T-helper 22 cell (primary cell): ENCODE measurements at places on chromosomes 2 and 18.
A peak's percentile ranks its signal among the peaks of the same experiment; 100 is the strongest.

GRCh38 chr18:35497027-35497369 is 762 bp downstream of the INO80C start:
- no peak for DNase-seq

GRCh38 chr18:58271770-58272169 is 227.7 kb downstream of the NEDD4L start:
- DNase-seq, result no peak

GRCh38 chr18:45801416-45802004 is 24.0 kb upstream of the SIGLEC15 start:
- no peak for DNase-seq

- no peak for DNase-seq
Measured at GRCh38 chr18:74662622-74663021, 65.0 kb downstream of the ZNF407 start.

DNA sequence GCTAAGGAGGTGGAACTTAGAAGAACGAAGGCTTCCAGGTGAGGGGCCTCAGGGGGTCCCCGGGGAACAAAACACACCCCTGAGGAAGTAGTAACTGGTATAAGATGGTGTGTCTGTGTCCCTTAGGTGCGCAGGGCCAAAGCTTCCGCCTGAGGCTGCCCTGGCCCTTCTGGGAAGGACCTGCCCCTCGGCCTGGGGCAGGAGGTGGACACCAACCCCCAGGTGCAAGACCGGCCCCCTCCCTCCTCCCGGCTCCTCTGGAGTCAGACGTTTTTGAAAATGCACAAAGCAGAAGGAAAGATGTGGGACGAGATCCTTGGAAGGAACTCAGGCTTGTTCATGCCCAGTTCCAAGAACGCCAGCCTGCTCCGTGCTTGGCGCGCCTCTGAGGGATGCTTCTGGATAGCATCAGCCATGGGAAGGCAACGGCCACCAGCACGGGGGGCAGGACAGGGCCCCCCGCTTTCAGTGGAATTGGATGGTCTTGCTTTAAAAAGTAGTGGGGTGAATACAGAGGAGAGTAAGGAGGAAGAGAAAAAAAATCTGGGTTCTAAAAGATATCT is 37.5 kb downstream of the MYT1L start:
- no peak for DNase-seq

- DNase-seq, result no peak
Measured at GRCh38 chr2:182933629-182934028, 67.2 kb upstream of the FRZB start.

DNA sequence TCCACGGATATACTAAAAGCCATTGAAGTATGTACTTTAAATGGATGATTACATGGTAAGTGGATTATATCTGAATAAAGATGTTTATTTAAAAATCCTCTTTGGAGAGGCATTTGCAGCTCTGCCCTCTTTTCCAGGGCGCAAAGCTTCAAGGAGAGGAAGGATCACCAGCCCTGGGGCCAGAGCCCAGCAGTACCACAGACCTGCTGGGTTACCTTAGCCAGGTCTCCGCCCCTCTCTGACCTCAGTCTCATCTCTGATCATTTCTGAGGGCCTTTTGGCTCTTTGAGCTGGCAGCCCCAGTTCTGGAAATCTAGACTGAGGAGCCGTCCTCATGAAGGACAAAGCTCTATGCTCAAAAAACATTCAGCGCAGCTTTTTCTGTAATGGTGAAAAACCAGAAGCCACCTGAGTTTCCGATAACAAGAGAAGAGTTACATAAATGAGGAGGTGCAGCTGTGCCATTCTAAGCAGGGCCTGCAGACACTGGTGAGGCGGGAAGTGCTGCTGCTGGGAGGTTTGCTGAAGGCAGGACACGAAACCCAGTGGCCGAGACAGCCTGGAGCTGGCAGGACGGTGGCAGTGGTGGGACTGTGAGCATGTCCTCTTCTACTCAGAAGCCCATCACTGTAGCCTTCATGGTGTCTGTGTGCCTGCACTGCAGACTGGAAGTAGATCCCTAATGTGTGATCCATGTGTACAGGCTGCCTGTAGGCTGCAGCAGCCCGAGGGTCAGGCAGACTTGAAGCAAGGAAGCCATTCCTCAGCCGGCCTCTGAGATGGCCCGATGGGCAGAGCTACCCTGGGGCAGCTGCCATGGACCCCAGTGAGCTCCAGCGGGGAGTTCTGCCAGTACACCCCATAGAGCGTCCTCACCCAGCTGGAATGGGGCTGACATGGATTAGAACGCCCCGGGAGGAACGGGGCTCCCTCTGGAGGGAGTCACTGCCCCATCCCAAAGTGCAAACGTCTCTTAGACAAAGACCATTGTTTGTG is 27.7 kb downstream of the ADRA2B start:
- DNase-seq, result no peak

DNA sequence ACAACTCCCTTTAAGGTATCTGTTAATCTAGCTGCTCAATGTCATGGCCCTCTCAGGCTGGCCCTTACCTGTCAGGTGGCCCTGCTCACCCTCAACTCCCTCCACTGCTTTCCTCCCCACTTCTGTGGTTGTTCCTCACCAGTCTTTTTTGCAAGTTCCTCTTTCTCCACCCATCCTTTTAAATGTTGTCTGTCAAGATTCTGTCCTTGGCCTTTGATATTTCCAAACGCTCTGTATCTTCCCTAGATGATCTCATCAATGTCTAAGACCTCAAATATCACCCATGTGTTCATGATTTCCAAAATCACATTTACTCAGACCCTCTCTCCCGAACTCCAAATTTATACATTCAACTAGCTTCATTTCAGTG is 3.5 kb downstream of the PTPN2 start:
- DNase-seq, result no peak

DNA sequence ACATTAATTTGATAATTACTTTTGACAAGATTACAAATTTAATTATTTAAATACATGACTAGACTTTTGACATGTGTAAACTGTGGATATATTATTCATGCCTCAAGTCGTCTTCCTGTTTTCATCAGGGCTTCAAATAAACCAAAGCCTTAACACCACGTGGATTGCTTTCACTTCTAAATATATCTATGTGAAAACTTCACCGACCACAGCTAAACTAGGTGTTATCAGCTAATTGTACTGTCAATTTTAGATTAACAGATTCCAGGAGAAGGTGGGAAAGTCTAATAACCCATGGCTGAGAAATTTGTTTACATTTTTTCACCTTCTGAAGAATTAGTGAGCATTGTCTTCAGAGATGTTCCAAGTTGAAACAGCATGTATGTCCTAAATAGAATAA is 494.7 kb upstream of the FAM98A start:
- no peak for DNase-seq

DNA sequence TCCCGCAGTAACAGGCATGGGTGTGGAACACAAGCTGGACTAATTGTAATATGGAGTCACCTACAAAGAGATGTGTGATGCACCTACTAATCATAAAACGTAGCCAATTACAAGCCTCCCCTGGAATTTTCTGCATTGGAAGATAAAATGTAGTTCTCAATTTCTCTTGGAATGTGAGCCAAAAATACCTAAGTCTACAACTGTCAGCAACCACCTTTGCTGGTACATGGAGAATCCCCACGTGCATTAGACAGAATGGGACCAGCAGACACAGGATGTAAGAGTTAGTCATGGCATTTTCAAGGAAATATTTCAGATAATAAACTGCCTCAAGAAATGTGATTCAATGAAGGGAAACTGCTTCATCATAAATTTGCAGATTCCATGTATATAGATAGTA is 85.6 kb upstream of the DCC start:
- DNase-seq, result no peak

DNA sequence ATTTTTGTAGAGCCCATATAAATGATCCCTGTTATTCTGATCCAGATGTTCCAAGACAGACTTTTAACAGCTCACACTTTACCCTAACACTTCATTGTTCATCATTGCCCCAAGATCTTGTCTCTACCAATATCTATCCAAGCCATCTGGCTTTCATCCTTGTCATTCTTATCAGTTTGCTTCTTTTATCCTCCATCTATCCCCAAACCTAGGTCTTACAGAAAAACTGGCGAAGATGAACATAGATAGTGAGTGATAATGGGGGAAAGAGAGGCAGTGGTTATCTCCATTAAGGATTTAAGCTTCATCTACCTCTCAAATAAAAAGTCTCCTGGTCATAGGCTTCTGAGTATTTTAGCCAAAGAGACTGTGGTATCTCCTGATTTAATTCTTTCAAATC is 89.5 kb downstream of the DHRS9 start:
- DNase-seq, result no peak

- DNase-seq, result no peak
Measured at GRCh38 chr2:237773826-237774225, 24.8 kb upstream of the RBM44 start.

DNA sequence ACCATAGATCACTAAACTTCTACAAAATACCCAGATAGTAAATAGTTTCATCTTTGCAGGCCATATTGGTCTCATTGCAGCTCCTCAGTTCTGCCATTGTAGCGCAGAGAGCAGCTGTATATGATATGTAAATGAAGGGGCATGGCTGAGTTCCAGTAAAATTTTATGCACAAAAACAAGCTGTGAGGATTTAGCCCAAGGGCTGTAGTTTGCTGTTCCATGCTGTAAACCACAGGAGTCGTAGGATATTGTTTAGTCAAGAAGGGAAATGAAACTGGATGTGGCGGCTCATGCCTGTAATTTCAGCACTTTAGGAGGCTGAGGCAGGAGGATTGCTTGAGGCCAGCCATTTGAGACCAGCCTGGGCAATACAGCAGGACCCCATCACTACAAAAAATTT is 83.0 kb downstream of the MGAT5 start:
- DNase-seq, result no peak

DNA sequence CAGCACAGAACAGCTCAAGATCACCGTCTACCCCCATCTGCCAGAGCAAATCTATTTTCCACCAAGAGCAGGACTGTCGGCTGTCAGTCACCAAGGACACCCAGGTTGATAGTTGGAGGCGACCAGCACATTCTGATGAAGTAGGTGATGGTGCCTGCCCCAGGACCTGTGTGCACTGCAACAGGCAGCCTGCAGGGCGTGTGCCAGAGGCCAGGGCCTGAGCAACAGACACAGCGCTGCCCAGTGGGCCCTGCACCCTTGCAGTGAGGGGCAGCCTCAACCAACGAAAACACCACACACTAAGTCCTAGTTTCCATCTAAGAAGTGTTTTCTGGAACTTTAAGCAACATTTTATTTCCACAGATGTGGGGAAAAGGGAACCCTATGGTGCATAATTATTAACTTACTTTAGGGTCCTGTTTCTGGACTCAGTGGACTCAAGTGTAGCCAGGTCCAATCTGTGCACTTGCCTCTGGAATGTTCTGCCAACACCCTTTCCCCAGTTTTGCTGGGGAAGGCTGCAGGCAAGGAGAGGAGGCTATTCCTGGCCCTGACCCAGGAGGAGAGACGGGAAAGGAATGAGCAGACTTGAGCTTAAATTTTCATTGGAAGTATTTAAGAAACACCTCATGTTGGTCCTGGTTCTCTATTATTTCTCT is 61.5 kb downstream of the ADNP2 start:
- DNase-seq, result no peak

DNA sequence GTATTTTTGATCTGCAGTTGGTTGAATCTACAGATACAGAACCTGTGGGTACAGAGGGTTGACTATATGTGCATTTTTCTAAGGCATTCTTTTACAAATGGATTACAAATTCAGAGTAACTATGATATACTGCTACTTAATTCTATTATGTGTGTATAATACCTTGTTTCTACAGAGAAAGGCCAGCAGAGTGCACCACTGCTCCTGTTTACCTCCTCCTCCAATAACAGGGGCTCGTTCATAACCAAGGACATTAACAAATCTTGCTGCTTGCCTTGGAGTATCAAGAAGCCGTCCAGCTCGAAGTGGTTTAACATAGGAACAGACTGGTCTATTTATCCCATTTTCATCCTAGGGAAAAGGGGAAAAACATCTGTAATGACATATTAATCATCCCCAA is 16.4 kb downstream of the CEP76 start:
- DNase-seq, result no peak

- no peak for DNase-seq
Measured at GRCh38 chr2:46645681-46646162, 166.4 kb downstream of the TMEM247 start.

- DNase-seq, result no peak
Measured at GRCh38 chr2:171568089-171568488, 45.8 kb downstream of the CYBRD1 start.

- DNase-seq, result no peak
Measured at GRCh38 chr2:122748552-122749011, 993.1 kb downstream of the TSN start.

GRCh38 chr2:99809259-99809900 is 319.6 kb upstream of the REV1 start:
- DNase-seq, result no peak

DNA sequence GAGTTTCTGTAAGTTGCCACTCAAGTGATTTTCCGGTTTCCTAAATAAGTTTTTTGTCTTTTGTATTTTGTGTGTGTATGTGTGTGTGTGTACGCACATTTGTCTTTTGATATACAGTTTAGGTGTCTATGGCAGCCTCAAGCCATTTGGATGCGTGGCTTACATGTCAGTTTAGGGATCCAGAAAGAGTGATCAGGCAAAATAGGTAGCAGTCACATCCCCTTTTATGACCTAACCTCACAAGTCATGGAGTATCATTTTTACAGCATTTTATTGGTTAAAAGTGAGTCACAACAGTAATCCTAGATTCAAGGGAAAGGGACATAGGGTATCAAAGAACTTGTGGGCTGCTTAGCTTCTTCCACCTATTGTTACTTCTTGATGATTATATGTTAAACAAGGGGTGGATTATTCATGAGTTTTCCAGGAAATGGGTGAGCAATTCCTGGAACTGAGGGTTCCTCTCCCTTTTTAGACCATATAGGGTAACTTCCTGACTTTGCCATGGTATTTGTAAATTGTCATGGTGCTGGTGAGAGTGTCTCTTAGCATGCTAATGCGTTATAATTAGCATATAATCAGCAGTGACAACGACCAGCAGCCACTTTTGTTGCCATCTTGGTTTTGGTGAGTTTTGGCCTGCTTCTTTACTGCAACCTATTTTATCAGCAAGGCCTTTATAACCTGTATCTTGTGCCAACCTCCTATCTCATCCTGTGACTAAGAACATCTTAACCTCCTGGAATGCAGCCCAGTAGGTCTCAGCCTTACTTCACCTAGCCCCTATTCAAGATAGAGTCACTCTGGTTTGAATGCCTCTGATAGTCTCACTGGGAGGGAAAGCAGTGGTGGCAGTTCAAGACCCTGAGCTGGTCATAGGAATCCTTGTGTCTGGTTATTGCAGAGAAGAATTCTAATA is 8.6 kb upstream of the SOCS6 start:
- DNase-seq, result no peak

- no peak for DNase-seq
Measured at GRCh38 chr2:173119944-173120343, 44.3 kb downstream of the MAP3K20 start.

- peak; percentile 4 for DNase-seq
Measured at GRCh38 chr2:64730551-64731262, 77.0 kb upstream of the SERTAD2 start.

- DNase-seq, result no peak
Measured at GRCh38 chr2:69559442-69560146, 83.9 kb downstream of the AAK1 start.
